ENCODE measurements at places on chromosomes 2 and 18. TPM values are rescaled to one million over a fixed set of nuclear protein-coding genes. Genes with fewer than 3 reads are reported as not detected.

The POTEJ gene
- total RNA-seq: not detected

The HES6 gene
- total RNA-seq: 0.47 TPM

The SULT1C2 gene
- total RNA-seq: not detected

The DGUOK gene
- total RNA-seq: 34.2 TPM

The CYP26B1 gene
- not detected for total RNA-seq

DNA sequence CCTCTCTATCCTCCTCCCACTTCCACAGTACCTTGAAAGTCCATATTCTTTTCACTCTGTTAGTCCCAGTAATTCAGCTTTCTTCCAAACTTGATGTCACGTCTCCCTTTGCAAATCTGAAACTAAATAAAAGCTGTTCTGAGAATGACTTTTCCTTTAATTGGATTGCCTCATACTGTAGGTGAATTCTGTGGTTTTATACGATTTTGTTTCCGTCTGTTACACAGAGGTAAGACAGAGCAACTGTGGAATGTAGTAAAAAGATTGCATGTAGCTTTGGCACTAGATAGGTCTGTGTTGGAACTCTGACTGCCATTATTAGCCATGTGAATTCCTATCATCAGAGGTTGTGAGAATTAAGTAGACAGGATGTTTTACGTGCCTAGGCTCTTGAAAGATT, 25.9 kb downstream of the MALT1 start:
- no peak for DNase-seq

DNA sequence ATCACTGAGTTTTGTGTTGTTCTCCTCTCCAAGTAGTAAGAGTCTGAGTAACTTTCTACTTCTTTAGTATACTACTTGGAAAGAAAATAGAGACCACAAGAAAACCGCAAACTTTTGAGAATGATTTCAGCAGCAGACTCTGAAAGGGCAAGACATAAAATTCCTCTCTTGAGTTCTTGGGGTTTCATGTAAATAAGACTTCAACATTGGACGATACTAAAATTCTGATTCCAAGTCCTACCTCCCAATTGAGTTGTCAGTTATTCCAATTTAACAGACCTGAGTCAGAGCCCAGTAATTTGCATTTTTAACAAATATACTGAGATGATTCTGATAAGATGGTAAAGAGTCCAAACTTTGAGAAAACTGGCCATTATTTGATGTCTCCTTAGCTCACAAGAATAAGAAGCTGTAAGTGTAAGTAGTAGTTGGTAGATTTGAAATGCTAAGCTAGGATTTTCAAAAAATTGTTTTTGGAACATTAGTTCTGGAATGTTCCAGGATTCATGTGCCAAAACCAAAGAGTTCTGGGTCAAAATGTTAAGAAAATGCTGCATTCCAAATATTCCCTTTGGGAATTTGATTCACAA, 261.6 kb upstream of the SPOPL start:
- DNase-seq: no peak

- DNase-seq: no peak
Measured at GRCh38 chr18:3441290-3441689, 8.7 kb upstream of the TGIF1 start.

DNA sequence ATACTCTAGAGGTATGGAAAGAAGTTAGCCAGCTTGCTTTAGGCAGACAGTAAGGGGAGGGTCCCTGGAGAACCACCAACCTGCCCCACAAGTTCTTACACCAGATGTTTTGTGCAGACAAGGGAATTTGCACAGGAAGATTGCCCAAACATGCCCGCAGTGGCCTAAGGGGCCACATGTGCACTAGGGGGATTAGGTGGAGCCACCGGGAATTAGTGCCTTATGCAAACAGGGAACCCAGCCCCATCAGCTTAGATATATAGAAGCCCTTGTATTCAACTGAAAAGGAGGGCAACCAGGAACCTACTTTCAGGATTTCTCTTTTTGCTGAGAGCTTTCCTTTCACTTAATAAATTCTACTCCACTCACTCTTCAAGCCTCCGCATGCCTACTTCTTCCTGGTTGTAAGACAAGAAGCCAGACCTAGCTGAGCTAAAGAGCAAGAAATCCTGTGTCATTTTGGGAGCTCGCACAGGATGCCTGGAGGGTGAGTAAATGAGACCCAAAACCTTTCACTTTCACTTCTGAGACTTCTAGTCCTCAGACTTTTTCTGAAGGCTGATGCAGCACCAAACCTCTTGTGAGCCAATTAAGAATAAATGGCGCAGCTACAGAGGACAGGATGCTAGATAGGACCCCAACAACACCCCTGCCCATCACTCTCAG, 146.3 kb downstream of the GCA start:
- DNase-seq: no peak

DNA sequence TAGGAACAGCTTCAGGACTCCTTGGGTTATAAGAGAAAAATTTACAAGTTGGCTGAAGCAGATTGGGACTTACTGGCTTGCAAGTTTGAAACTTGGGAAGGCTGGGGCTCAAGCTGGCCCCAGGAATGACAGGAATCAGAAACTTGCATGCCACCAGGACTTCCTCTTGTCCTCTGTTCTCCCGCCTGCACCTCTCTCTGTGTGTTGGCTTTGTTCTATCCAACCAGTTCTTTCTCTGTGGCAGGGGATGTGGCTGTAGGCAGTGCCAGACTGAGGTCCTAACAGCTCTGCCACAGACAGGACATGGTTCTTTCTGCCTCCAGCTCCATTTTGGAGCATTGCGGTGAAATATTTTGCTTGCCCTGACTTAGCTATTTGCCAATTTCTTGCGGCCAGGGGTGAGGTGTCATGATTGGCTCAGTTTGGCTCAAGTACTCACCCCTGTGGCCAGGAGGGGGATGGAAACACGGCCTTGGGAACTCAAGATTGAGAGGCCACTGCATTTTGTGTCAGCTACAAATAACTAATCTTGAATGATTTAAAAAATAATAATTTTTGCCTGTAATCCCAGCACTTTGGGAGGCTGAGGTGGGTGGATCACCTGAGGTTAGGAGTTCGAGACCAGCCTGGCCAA, 48.9 kb downstream of the MEP1B start:
- DNase-seq: no peak

DNA sequence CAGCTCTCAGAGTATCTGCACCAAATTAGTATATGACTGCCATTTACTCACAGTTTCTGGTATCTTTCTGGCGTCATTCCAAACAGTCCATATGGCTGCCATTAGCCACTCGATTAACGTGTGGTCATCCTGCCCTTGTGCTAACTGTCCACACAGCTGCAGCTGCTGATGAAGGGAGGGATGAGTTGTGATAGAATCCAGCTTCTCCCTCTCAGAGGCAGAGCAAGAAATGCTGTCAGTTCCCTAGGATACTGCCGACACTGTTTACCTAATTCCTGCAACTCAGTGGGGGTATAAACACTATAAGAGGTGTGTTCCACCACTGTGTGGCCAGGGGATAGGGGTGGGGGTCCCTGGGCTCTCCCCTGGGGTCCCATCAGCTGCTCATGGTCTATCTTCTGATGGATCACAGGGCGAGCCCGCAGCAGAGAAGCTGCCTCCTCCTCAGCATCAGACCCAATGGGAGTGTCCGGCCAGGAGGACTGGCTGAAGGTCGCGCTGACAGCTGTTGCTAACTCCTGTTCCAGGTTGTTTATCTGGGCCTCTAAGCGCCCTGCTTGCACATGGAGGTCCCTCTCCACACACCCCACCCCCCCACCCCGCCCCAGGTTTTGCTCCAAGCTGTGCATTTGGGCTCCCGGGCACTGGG, 17.3 kb upstream of the KLHL23 start:
- DNase-seq: no peak

DNA sequence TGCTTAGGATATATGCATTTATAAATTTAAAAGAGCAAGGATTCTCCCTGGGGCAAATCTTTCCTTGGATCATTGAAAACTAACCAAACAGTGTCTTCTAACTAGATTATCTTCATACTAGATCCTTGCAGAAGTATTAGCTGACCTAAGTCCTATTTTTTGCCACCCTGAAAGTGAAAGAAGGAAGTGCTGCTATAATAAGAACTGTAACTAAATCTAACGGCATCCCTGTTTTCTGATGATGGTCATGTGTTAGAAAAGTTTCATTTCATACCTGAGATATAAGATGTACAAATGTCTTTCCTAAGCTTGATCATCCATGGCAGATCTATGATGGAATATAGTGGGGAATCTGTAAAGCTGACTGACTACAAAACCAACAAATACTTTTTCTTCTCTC, 102.7 kb downstream of the MAP2 start:
- no peak for DNase-seq

GRCh38 chr2:171318463-171318934, 115.3 kb downstream of the METTL8 start:
- no peak for DNase-seq

- no peak for DNase-seq
Measured at GRCh38 chr2:16559278-16560067, 106.2 kb downstream of the CYRIA start.

Measured in T-helper 17 cell (primary cell).